Stimulated activated CD8-positive, alpha-beta memory T cell treated with anti-CD3 and anti-CD28 coated beads, Interleukin-15, amount 100 ng/mL, for 48 hours (primary cell): ENCODE measurements at places on chromosomes 2 and 18.

- DNase-seq = no peak
Observed at GRCh38 chr2:23411752-23412431, 26.9 kb downstream of the KLHL29 start.

- DNase-seq = no peak
Observed at GRCh38 chr2:145812165-145812554, 1292.2 kb upstream of the ZEB2 start.

GRCh38 chr18:58015065-58015780, 28.8 kb upstream of the NEDD4L start:
- no peak for DNase-seq

- peak; percentile 1 for DNase-seq
Observed at GRCh38 chr2:28276076-28276618, 116.5 kb upstream of the FOSL2 start.

- DNase-seq = no peak
Observed at GRCh38 chr2:196245378-196246140, 74.2 kb upstream of the STK17B start.

- no peak for DNase-seq
Observed at GRCh38 chr2:71544919-71545571, 91.7 kb downstream of the DYSF start.

DNA sequence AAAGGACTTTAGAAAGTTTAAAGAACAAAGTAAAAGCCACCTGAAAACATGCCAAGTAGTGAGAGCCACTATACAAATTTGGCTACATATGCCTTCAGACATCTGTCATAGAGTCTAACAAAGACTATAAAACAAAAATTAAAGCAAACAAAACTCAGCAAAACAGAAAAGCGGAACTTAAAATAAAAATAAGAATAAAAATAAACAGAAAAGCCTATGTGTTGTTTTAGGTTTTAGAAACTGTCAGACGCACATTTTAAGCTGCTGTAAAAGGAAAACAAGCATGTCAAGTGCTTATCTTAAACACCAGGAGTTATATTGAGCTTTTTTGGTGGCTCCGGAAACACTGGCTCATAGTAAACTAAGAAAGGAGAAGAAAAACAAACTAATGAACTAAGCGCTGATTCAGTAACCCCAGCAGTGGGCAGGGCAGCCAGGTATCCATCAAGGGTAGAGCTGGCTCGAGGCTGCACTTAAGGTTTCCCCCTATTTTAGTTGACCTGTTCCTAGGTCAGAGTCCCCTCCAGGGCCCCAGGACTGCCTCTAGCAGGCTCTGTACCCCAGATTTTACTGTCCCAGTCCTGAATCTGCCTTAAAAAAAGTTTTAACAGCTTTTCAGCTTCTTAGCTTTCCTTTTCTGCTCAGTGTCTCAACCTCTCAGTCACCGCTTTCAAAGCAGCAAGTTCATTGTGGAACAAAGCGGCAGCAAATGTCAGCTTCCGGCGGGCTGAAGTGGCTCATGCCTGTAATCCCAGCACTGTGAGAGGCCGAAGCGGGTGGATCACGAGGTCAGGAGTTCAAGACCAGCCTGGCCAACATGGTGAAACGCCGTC, 15.4 kb upstream of the RMC1 start:
- no peak for DNase-seq

DNA sequence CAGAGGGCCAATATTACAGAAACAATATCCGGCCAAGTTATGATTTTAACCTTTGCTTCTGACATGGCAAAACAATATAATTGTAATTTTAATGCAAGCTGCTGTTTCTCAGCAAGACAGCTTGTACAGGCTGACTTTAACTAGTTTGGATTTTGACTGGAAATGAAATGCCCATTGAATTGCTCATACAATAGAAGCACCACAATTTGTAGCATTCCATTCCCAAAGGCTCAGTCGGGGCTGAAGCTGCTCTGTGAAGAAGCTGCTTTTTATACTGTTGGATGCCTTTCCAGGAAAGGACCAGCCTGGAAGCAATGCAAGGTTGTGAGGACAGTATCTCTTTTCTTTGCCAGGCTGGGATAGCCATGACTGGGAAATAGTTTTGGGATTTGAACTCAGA, 677.0 kb upstream of the FANCL start:
- no peak for DNase-seq

GRCh38 chr2:160934263-160934662, 226.0 kb upstream of the TANK start:
- DNase-seq = no peak

- DNase-seq = no peak
Observed at GRCh38 chr2:117199511-117199910, 615.0 kb upstream of the DDX18 start.

GRCh38 chr2:210072922-210073509, 70.6 kb downstream of the RPE start:
- no peak for DNase-seq

GRCh38 chr2:46294176-46294836, 2.9 kb upstream of the EPAS1 start:
- DNase-seq = no peak

- no peak for DNase-seq
Observed at GRCh38 chr2:174791020-174791419, 26.7 kb upstream of the CHRNA1 start.

DNA sequence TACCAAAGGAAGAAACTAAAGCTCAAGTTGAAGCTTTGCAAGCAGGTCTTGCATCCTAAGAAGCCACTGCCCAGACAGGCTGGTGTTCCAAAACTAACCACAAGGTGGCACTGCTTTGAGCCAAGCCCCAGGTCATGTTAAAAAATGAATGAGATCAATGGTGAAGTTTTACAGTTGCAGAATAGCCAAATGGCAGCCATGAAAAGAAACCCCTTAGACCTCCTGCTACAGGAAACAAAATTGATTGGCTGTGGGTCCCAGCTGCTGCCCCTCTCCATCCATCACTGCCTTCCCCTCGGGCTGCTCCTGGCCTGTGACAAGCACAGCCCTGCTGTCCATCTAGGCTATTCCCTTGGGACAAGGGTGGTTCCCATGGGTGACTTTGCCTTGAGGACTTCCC, 20.7 kb upstream of the MREG start:
- DNase-seq = peak; percentile 59

DNA sequence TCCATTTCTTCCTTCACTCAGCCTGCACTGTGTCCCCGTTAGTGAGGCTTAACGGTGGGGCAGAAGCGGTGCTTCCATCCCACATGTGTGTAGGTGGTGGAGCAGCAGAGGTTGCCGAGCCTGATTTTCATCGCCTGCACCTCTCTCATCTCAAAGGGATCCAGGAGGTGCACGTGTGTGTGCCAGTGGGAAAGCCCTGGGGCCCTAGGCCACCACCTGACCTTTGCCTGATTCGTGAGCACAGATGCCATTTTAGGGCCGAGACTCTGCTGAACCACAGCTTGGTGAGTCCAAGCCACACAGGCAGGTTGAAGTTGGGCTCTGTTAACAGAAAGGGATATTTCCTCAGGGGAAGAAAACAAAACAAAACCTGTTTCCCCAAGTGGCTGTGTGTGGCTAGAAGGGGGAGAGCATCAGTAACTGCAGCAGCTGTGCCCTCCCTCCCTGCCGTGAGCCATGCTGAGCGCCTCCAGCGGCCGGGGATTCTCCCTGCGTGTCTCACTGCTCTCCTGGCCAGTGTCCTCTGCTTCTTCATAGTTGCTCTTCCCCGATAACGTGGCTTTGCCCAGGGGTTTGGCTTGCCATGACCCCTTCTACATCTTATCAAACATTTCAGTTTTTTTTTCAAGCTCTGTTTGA, 81.5 kb downstream of the MAPRE2 start:
- DNase-seq = no peak

GRCh38 chr2:235533198-235533597, 39.4 kb downstream of the AGAP1 start:
- DNase-seq = no peak

- peak; percentile 88 for DNase-seq
Observed at GRCh38 chr2:8583400-8584173, 98.3 kb upstream of the ID2 start.

GRCh38 chr18:32175265-32175664, 14.6 kb upstream of the MEP1B start:
- DNase-seq = no peak
